ENCODE measurements at places on chromosomes 3 and 15.

- DNase-seq: no peak
These were observed 6.8 kb downstream of the SSR3 start for GRCh38 chr3:156548041-156548687.

GRCh38 chr3:141379250-141379966, 11.1 kb downstream of the ZBTB38 start:
- no peak for DNase-seq

DNA sequence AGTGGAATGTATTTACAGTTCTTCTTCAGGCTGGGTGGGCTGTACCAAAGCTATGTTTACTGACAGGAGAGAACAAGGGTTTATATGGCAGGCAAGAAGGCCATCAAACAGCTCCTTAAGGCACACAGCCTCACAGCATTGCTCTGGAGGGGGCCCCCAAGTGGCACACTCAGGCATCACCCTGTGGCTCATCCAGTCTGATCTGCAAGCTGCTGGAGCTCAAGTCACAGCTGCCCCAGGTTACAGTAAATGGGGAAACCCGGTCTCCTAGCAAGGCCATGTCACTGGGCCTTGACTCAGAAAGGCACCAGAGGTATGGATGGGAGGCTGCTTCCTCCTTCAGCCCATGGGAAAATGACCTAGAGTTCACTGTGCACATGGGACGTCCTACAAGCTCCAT, 67.5 kb downstream of the TFG start:
- DNase-seq: no peak

DNA sequence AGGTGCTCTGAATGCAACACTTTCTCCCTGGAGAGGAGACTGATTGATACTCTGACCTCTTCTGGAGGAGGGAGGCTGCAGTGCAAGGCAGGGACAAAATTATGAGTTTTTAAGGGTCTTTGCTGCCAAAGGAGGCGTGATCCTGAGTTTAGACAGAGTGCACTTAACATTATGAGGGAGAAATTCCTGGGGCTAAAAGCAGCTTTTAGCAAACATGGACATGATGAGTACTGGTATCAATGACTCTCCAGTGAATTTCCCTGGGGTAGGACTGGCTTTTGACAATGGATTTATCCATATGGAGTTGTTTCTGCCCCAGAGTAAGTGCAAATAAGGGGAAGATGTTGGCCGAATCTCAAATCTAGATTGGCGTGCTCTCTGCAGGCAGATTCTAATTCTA, 133.1 kb downstream of the THSD4 start:
- no peak for DNase-seq

DNA sequence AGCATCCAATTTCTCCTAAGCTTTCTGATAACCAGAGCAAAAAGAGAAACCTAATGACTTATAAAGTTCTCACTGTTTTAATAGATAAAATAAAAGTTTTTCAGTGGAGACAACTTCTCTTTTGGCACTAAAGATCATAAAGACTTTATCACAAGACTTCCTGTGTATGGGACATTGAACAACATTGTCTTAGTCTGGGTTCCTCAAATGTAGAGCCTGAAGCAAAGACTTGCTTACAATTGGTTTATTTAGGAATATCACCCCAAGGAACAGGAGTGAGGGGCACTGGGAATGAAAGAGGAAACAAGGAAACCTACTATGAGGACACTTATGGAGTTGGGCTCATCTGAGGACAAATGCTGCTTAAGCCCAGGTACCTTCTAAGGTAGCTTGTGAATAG, 127.4 kb downstream of the B3GALNT1 start:
- DNase-seq: no peak

All from activated T-cell treated with anti-CD3 and anti-CD28 coated beads for 48 hours (primary cell).